ENCODE measurements at places on chromosomes 16 and 17.

DNA sequence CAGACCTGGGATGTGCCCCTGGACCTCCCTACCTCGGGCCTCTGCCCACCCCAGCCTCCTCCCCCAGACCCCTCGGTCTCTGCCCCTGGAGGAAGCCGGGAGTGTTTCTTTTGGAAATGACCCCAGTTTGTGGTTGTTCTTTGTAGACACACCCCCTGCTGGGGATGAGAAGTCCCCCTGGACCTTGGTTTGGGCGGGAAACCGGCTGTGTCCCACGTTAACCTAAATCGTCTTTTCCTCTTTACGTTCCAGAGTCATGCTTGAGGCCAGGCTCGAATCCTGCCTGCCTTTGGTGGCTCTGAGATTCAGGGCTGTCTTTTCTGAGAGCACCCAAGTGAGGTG, 116.6 kb downstream of the METRNL start:
- peak; percentile 37 for DNase-seq

GRCh38 chr17:5793157-5793556, 208.8 kb upstream of the NLRP1 start:
- no peak for DNase-seq

DNA sequence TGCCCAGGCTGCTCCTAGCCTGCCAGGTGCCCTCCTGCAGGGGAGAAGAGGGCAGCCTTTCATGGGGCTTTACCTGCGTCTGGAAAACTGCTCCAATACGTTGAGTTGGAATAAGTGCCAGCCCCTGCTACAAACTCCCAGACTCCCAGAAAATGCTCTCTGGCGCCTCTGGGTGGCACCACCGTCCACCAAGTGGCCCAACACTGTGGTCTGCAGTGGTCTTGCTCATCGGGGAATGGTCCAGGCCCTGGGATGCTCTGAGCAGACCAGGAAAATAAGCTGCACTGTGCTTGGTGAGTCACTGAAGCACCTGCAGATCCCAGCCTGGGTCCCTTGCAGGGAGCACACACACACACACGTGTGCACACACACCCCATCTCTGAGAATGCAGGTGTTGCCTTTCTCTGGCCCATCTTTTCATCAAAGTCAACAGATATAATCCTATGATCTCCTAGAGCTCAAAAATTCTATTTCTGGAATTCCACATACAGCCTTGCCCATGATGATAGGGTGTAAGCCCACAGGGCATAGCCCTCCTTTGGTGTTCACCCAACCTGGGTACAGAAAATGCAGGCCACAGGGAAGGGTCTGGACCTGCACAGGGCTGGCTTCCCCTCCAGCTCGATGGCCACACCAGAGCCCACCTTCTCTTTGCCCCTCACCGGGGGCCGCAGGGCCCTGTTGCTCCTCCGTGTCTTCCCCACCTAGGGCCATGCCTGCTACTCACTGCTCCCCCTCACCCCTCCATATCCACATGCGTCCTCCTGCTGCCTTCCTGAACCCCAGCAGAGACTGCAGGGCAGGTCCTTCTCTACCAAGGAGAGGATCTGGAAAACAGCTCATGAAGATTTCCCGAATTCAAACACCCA, 20.5 kb downstream of the CDIP1 start:
- peak; percentile 51 for DNase-seq

DNA sequence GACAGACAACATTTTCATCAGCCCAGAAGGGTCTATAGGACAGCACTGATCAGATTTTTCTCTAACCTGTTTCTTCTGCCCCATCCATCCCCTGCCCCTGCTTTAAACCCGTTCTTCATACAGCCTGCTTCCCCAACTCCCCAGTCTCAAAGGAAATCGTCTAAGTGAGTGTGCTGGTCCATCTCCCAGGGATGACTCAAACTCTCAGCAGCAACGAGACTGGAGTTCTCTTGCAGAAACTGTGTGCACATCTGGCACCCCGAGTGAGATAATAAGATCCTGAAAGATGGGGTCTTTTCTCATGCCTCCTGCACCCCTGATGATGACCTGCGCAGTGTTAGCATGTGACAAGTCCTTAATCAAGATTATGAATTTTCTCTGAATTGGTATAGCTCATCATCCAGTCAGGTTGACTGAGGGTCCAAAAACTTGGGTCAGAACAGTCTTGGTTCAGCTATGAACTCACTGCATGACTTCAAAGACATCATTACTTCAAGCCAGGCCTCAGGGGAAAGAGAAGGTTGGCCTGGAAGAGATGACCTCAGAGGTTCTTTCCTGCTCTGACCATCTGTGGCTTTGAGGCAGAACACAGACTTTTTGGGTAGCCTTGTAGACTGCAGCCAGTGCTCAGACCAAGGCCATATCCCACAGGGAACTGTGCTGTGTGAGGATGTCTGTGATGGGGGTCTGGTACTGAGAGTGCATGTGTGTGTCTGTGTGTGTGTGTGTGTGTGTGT, 117.9 kb downstream of the SPACA3 start:
- DNase-seq: no peak

DNA sequence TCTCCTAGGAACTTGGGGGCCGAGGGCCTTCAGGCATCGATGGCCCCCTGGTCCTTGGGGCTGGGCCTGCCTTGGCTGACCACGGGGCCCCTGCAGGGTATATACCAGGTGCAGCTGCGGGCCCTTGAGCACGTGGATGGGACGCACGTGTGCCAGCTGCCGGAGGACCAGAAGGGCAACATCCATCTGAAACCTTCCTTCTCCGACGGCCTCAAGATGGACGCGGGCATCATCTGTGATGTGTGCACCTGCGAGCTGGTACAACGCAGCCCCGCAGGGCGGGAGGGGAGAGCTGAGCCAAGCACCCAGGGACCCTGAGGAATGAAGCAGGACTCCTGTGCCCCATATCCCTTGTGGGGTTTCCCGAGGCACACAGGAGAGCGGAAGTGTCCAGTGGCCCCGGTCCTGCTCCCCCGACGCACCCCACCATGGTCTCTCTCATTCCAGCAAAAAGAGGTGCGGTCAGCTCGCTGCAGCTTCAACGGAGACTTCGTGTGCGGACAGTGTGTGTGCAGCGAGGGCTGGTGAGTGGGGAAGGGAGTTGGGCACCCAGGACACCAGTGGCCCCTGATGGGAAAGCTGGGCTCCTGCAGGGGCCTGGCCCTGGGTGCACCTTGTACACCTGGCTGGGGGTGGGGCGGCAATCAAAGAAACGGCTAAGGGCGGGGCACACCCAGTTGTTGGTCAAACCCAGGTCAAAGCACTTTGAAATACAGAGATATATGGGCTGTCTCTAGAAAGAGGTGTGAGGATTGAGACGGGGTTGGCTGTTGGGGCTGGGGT, 10.6 kb downstream of the ITGB4 start:
- DNase-seq: no peak

DNA sequence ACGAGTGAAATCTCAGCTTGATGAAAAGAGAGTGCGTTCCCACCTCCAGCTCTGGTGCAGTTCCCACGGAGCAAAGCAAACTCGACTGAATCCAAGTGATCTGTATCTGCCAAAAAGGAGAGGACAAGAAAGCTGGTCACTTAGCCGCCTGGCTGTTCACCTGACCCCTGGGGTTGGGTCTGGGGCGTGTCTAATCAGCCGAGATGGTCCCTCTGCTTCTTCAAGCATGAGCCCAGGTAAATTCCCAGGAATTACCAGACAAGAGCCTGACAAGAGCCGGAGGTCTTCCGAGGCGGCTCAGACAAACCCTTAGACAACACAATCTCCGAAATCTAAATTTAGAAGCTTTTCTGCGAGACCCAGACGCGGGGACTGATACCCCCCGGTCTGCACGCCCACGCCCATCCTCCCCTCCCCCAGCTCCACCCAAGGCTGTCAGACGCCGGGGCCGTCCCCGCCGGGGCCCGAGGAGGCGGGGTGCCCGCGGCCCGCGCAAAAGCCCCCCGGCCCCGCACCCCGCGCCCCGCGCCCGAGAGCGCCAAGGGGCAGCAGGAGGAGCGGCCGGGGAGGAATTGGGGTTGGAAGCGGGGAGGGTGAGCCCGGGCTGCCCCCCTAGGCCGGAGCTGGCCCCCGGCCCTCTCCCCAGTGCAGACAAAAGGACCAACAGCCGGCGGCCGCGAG, 674 bp downstream of the ZNF821 start:
- DNase-seq: peak; percentile 29

DNA sequence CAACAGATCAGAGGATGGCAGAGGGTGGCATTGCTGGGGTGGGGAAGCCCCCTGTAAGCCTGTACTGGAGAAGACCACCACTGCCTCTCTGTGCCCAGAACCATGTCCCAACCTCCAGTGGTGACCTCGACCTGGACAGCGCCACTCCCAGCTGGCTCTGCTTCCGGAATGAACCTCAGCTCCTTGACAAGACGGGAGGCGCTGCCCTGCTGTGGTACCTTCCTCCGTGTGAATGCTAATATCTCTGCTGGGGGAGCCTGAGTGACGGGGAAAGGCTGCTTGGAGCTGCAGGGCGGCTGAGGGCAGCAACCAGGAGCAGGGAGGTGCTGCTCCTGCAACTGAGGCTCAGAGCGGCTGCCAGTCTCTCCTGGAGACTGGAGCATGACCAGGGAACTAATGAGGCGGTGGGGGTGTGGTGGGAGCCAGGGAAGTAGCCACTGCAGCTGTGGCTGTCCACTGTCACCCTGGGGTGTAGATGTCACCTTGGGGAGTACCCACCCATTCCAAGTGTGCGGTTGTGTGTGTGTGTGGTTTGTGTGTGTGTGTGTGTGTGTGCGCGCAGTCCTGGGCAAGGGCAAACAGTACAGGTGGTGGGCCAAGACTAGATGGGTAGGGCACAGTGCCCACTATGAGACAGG, 6.2 kb downstream of the PRCD start:
- no peak for DNase-seq
